ENCODE measurements at places on chromosomes 3 and 15. TPM values are rescaled to one million over a fixed set of nuclear protein-coding genes. Genes with fewer than 3 reads are reported as not detected.

GRCh38 chr3:160856450-160856849, 100.4 kb downstream of the PPM1L start:
- no peak for DNase-seq

The CHRNA3 gene
- not detected for polyA plus RNA-seq

- no peak for DNase-seq
These were observed 3.6 kb downstream of the DUOX2 start for GRCh38 chr15:45110256-45110820.

DNA sequence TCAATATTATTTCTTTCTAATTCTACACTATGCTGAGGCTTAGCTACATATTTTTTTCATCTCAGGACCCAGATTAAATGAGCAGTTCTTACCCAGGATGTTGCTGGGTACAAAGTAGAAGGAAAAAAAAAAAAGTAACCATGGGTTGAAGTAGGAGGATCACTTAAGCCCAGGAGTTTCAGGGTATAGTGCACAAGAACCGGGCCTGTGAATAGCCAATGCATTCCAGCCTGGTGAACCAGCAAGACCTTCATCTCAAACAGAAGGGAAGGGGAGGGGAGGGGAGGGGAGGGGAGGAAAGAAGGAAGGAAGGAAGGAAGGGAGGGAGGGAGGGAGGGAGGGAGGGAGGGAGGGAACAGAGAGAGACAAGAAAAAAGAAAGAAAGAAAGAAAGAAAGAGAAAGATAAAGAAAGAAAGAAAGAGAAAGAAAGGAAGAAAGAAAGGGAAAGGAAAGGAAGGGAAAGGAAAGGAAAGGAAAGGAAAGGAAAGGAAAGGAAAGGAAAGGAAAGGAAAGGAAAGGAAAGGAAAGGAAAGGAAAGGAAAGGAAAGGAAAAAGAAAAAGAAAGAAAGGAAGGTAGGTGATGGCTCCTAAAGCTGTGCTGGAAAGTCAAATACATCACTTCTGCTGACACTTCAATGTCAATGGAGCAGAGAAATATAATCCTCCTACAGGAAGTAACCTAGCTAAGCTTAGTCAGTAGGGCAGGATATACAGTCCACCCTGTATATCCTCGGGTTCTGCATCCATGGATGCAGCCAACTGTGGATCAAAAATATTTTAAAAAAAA, 206.8 kb upstream of the TGFBR2 start:
- no peak for DNase-seq

- DNase-seq, result no peak
These were observed 100.6 kb downstream of the IL1RAP start for GRCh38 chr3:190614226-190615059.

- no peak for DNase-seq
These were observed 39.7 kb upstream of the ZNF280D start for GRCh38 chr15:56772868-56773639.

- peak; percentile 51 for DNase-seq
These were observed 7.5 kb downstream of the GNB5 start for GRCh38 chr15:52183562-52184173.

The LIPH gene
- not detected for polyA plus RNA-seq

DNA sequence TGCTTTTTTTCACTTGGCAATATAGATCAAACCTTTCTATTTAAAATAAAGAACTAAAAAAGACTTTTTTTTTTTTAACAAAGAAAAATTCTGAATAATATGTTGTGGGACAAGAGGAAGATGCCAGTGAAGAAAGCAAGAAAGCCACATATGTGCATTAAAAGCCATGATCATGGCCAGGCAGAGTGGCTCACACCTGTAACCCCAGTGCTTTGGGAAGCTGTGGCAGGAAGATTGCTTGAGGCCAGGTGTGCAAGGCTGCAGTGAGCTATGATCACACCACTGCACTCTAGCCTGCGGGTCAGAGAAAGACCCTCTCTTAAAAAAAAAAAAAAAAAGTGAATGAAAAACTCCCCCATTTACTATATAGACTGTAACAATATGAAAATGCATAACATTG, 23.9 kb downstream of the C2CD4B start:
- DNase-seq, result no peak

DNA sequence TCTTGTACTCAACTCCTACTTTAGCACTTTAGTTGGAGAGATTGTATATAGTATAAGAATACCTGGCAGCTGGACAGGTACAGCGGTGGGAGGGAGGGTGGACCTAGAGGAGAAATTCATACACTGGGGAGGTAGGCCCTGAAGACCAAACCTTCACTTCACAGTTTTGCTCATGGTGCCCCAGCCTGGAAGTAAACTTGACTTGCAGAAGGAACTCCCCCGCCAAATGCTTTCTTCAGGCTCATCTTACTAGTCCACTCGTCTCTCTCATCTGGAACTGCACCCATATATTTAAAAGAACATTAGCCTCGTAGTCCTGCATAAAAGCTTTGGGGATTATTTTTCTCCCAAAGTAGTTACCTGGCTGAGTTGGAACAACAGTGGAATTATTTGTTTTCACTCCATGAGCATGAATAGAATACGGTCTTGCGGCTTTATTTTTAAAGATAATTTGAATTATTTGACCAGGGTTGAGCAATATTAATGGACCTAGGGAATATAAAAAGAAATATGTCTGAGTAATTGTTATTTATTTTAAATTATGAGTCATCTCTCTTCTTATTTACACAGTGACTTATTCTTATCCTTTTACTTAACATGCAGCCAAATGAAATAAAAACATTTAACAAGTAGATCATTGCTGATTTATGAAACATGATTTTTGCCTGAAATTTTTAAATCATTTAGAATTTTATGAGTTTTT, 25.5 kb upstream of the CP start:
- DNase-seq, result peak; percentile 55

GRCh38 chr3:119595639-119596334, 1.9 kb upstream of the PLA1A start:
- DNase-seq, result no peak

- no peak for DNase-seq
These were observed 21.1 kb downstream of the CTSH start for GRCh38 chr15:78923480-78924360.

- peak; percentile 36 for DNase-seq
These were observed 82.6 kb upstream of the ATP11B start for GRCh38 chr3:182710557-182711157.

DNA sequence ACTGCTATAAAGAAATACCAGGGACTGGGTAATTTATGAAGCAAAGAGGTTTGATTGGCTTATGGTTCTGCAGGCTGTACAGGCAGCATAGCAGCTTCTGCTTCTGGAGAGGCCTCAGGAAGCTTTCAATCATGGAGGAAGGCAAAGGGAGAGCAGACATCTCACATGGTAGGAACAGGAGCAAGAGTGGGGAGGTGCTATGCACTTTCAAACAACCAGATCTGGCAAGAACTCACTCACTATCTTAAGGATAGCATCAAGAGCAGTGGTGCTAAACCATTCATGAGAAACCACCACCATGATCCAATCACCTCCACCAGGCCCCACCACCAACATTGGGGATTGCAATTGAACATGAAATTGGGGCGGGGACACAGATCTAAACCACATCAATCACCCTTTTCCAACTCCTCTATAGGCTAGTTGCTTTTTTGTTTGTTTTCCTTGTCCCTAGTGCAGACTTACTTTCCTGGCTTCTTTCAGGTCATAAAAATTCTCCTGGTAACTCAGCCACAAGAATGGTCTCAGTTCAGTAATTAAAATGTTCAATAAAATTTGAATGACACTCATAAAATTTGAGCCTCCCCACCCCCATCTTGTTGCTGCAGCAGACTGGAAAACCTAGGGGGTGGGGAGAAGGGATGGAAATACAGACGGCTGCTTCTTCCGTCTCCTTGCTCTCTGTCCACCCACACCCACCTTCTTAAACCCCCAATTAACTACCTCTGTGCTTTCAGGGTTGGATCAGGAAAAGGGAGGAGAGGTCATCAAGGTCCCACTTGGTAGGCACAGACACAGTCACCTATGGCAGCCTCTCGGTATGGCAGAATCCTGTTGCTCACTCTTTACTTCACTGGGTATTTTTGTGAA, 16.3 kb upstream of the TIPARP start:
- no peak for DNase-seq

The GREM1 gene
- not detected for polyA plus RNA-seq

DNA sequence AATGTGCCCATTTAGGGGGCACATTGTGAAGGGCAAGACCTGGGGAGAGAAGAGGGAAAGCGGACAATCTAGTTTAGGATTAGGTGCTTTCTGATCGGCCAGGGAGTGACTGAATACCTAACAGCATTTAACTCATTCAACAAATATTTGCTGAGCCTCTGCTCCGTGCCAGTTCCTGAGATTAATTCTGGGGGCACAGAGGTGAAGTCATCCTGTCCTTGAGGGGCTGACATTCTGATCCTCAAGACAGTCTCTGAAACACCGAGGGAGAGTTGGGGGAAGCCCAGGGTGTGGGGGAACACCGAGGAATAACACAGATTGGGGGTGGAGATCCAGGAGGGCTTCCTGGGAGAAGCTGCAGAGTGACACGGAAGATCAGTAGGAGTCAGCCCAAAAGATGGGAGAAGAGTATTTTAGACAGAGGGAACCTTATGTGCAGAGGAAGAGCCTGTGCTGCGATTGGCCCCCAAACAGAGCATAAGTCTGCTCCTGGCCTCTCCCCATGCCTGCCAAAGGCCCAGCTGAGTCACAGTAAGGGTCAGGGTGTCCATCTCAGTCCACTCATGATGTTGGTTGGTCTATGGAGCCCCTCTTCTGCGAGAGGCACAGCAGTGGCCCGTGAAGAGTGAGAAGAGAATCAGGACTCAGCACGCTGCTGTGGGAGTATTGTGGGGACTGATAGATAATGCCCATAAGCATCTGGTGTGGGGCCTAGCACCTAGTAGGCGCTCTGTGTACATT, 60.2 kb downstream of the AMOTL2 start:
- DNase-seq, result peak; percentile 24

The B2M gene
- 5,169 TPM for polyA plus RNA-seq

DNA sequence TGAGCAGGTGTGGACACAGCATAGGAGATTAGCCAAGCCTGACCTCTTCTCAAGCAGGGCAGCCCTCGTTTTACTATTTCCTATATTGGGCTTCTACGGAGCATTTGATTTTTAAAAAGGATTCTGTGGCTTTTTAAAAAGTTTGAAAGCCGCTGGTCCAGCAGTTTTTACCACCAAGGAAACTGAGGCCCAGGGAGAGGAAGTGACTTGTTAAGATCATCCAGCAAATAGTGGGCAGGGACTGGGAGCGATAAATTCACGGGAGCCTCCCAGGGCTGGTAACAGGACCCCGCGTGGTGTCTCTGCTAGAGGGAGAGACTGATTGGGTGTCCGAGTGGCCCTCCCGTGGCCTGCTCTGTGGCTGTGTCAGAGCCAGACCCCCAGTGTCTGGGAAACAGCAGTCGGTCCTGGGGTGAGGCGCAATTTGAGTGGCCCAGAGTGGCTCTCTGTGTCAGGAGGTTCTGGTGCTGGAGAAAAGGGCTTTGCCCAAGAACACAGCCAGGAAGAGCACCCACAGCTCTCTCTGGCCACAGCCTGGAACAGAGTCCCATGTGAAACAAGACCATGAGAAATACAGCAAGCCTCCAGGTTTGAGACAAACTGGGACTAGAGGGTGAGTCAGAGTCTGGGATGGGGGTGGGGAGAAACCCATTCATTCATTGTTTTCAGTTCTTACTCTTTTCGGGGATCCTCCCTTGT, 4.2 kb downstream of the FURIN start:
- peak; percentile 75 for DNase-seq

DNA sequence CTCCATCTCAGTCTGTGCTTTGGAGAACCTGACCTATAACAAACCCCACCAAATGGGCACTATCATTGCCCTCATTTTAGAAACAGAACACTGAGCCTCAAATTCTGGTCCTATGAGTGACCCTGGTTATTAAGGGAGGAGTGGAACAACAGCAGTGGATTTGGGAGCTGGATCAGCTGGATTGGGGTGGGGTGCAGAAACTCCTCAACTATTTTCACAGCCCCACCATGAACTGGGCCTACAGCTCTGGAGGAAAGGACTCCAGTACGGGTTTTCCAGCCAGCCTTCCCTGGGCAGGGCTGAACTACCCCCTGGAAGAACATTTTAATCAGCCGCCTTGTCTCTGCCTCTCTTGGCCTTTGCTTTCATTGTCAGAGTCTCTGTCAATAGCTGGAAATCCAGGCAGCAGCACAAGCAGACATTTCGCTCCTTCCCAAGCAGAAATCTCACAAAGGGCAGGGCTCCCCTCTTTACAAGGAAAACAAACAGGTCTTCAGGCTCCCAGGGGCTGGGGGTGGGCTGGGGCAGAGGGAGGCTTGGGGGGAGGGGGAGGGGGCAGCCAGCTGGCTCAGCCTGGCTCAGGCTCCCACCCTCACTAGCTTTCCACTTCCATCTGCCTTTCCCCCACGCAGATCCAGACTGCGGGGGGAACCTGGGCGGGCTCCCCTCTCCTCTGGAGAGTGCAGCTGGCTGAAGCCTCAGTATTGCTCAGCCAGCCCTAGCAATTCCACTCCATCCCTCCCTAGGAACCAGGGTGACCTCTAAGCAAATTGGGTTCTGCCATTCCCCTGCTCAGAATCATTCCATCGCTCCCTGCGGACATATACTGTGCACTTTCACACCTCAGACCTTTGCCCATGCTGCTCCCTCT, 13.7 kb upstream of the TLE3 start:
- peak; percentile 91 for DNase-seq

The MYO5A gene
- polyA plus RNA-seq, result 28.8 TPM

GRCh38 chr3:19399356-19399755, 251.0 kb downstream of the KCNH8 start:
- no peak for DNase-seq

GRCh38 chr15:77118882-77119321, 48.0 kb upstream of the TSPAN3 start:
- peak; percentile 80 for DNase-seq

GRCh38 chr15:60751985-60752952, 273.3 kb upstream of the ICE2 start:
- DNase-seq, result peak; percentile 88

The DAPK2 gene
- polyA plus RNA-seq, result 2.8 TPM

The RBPMS2 gene
- polyA plus RNA-seq, result 2.3 TPM

The SLC7A14 gene
- polyA plus RNA-seq, result 0.57 TPM

- DNase-seq, result no peak
These were observed 10.1 kb upstream of the CAPN3 start for GRCh38 chr15:42349186-42349585.

DNA sequence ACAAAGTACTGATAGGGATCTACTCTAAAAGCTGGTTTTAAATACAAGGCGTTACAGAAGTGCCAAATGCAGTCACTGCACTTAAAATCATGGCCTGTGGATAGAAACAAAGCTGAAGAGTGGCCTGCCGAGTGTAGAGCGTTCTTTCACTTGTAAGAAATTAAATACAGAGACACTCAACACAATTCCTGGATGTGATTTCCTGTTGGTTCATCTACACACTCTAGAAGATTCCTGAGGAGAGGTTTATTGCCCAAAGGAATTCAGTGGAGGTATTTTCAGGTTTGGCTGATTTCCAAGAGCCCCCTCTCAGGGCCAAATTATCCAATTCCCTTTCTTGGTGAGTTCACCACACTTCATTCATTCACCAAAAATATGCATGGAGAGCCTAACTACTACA, 200.3 kb upstream of the IL12A start:
- no peak for DNase-seq

GRCh38 chr15:80925597-80926059, 64.0 kb downstream of the MESD start:
- no peak for DNase-seq

GRCh38 chr3:108838436-108838835, 15.8 kb downstream of the TRAT1 start:
- no peak for DNase-seq

Measured in endothelial cell of umbilical vein (primary cell).